NCI-H1930 (cell line): ENCODE measurements at places on chromosomes 5 and 9.

DNA sequence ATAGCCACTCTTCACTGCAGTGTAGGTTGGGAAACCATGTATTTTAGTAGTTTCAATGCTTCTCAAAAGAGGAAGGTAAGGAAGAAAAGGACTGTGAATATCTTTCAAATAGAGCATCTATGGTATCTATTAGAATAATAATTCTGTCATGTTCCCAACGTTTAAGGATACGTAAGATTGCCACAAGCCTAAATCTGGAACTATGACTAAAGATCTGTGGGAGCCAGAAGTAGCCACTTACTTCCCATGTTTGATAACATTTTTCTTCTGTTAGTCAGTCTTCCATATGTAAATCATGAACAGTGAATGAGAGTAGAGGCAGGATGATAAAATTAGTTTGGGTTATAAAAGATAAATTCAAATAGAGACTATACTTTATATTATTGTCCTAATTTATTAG lies 16.3 kb upstream of the MROH2B start:
- no peak for DNase-seq

GRCh38 chr5:136453199-136453598 lies 87.9 kb upstream of the TRPC7 start:
- DNase-seq: no peak

DNA sequence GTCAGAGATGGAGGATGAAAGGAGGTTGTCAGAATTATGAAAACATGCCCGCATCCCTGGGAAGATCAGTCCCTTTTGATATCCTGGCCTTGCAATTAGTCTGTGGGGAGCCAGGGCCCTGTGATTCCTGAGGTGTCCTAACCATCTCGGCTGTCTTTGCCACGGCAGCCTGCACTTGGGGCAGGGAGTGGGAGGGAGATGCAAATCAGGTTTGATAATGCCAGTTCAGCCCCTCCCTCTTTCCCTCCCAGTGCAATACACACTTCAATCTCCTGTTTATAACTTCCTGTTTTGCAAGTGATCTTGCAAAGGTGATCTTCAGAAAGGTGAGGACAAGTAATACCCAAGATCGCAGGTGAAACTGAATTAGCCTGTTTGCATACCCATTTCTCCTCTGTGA lies 114.0 kb upstream of the ALDH1B1 start:
- DNase-seq: no peak

- DNase-seq: no peak
Observed at GRCh38 chr5:178304761-178305645, 72.4 kb upstream of the PHYKPL start.

GRCh38 chr9:95007226-95007869 lies 280.8 kb downstream of the AOPEP start:
- DNase-seq: no peak

DNA sequence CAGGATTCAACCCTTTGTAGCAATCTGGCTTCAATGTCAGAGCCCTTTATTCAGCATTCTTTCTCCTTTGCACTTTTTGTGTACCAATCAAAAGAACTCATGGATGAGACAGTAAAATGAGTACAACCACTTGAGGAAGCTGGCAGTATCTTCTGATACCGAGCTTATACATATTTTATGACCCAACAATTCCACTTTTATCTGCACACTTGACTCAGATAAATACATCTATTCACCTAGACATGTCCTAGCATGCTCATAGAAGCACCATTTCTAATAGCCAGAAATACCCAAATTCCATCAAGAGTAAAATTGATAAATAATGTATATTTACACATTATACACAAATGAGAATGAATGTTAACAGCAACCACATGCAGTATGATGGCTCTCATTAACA lies 111.2 kb upstream of the PTGER4 start:
- no peak for DNase-seq

DNA sequence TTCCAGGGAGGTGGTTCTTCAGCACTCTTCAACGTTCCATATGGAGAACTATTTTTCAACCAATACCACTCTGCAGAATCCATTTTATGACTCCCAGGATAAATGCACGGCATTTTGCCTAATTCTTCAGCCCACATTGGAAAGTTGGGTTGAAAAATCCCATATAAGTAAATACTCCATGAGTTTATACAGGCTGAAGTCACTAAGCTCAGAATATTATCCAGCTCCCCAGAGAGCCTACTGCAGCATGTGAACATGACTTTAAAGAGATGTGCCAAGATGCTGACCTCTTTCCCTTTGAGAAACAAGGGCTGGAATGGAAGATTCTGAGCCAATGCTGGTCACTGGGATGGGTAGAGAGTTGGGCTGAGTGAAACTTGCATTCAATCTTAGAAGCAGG lies 111.9 kb upstream of the SLIT3 start:
- DNase-seq: no peak

GRCh38 chr9:78899006-78899405 lies 602.1 kb downstream of the PSAT1 start:
- no peak for DNase-seq

GRCh38 chr5:657570-657969 lies 35.6 kb downstream of the TPPP start:
- no peak for DNase-seq

DNA sequence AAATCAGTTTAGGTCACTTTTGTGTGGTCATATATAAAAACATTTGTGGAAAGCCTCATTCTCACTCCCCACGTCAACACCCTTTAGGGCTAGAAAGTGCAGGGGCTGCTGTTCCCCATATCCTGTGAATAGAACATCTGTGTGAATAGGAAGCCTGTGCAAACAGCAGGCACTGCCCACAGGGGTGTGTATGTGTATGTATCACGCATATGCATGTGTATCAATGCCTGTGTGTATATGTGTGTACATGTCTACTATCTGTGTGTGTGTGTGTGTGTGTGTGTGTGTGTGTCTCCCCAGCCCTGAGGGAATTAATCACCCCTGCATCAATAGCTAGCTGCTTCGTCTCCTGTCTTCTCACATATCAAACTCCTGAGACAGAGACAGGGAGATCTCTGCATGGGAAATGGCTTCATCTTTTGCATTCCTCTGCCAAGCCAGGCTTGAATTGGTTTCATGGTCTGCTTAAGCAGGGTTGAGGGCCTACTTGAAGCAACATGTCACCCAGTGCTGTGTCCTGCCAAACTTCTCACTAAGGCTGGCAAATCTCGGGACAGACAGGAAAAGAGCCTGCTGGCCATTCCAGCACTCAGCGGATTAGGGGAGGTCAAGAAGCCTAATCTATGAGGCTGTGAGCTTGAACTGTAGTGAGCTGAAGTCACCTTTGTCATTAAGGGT lies 265.8 kb downstream of the ADAMTSL1 start:
- DNase-seq: no peak
